ENCODE measurements at places on chromosomes 12 and 14.

- DNase-seq, result no peak
These were observed 5.6 kb downstream of the CNOT2 start for GRCh38 chr12:70248876-70249275.

- DNase-seq, result no peak
These were observed 1.8 kb downstream of the PRORP start for GRCh38 chr14:35124127-35124526.

- no peak for DNase-seq
These were observed 59.5 kb upstream of the ARHGAP5 start for GRCh38 chr14:32017587-32017986.

DNA sequence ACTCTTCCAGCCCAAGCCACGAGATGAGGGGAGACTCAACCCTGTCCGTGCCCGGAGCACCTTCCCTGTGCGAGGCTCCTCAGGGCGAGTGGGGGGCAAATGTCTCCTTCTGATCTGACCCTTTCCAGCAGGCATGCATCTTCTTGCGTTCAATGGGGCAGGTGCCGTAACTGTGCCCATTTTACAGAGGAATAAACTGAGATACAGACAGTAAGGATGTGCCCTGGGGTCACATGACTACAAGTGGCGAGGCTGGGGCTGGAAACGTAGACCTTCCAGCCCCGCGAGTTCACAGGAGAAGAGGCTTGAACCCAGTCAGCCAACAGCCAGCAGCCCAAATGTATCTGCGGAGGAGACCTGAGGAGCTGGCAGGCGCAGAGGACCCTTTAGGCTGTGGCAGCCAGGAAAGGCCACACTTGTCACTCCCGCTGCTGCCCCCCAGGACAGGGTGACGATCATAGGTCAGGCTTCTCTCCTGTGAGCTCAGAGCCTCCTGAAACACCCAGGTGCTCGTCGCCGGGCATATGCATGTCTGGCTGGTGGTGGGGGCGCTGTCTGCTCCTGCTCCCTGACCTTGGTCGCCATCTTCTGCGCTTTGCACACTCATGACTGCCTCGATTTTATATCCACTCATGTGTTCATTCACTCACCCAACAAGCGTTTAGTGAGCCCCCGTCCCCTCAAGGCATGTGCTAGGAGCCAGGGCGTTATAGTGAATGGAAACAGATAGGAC is 41.7 kb downstream of the CCDC88C start:
- DNase-seq, result peak; percentile 55

DNA sequence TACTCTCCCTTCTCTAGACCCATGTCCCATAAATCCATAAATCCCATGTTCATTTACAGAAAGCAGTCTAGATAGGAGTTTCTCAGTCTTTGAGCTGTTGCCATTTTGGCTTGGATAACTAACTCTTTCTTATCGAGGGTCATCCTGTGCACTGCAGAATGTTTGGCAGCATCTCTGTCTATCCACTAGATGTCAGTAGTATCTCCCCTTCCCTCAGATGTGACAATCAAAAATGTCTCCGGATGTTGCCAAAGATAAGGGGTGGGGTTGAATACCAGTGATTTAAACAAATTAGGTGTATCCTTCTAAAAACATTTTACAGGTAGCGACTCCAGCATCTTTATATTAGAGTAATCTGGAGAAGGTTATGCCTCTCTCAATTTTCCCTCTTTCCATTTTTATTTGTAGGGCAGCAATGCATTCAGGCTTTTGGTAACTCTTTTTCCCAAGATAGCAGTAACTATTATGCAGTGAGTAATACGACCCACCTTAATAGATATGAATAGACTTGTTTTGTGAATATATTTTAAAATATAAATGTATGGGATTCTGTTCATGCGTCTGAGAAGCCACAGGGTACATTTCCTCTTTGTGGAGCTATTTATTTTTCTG is 100.7 kb downstream of the LRRK2 start:
- DNase-seq, result peak; percentile 6

- DNase-seq, result no peak
These were observed 18.7 kb downstream of the HELB start for GRCh38 chr12:66320996-66321395.

- DNase-seq, result no peak
These were observed 52.1 kb downstream of the EID3 start for GRCh38 chr12:104355630-104356029.

- DNase-seq, result no peak
These were observed 612.0 kb downstream of the VRK1 start for GRCh38 chr14:97408937-97409815.

- no peak for DNase-seq
These were observed 39.4 kb downstream of the PARP11 start for GRCh38 chr12:3833670-3834310.

- no peak for DNase-seq
These were observed 159.4 kb downstream of the SPTSSA start for GRCh38 chr14:34302654-34303053.

- DNase-seq, result no peak
These were observed 129.6 kb downstream of the NDUFA12 start for GRCh38 chr12:94873734-94874517.

GRCh38 chr12:109678719-109679118 is 34.9 kb upstream of the FAM222A start:
- DNase-seq, result no peak

GRCh38 chr12:13790317-13790716 is 191.1 kb downstream of the GRIN2B start:
- no peak for DNase-seq

DNA sequence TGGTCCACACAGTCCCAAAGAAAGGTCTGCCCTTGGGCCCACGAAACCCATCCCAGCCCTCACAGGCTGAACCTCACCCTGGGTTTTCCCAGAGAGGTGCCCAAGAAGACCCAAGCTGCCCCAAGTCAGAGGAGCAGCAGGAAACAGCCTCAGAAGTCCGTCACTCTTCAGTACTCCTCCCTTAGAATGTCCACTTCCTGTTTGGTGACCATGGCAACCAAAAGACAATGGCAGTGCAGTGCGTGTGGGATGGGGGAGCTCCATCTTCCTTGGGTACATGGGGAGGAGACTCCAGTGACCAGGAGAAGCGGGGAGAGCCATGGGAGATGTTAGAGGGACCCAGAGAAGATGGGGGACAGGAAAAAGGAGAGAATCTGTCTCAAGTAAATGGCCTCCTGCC is 11.3 kb downstream of the SELPLG start:
- peak; percentile 53 for DNase-seq

DNA sequence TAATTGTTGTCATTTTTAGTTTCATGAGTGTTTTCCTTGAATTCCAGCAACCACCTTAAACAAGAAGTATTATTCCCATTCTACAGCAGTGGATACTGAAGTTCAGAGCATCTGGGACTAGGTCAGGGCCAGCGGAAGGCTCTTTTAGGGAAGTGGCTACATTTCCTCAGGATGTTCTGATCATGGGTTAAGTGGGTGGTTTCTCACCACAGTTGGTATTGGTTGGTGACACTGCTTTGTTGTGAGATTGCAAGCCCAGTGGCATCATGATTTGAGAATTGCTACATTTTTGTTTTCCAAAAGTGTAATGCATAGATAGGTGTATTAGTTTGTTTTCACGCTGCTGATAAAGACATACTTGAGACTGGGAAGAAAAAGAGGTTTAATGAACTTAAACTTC is 47.1 kb downstream of the SYNE2 start:
- no peak for DNase-seq
